ENCODE measurements at places on chromosomes 5 and 9. TPM values are rescaled to one million over a fixed set of nuclear protein-coding genes. Genes with fewer than 3 reads are reported as not detected.

- no peaks in the 10 kb centered on the region for H3K27me3 ChIP-seq
- H3K27ac ChIP-seq = peak overlapping the region; percentile 100
- peak overlapping the region; percentile 95 for H3K4me3 ChIP-seq
- no peak for DNase-seq
Observed at GRCh38 chr5:138544181-138545134, 1.4 kb upstream of the ETF1 start.

- no peak overlapping the region for H3K4me3 ChIP-seq
- DNase-seq = no peak
- H3K36me3 ChIP-seq = no peaks in the 10 kb centered on the region
- no peaks in the 10 kb centered on the region for H3K4me1 ChIP-seq
- H3K27ac ChIP-seq = no peak overlapping the region
- H3K27me3 ChIP-seq = no peaks in the 10 kb centered on the region
Observed at GRCh38 chr5:172411484-172412072, 42.7 kb downstream of the SH3PXD2B start.

DNA sequence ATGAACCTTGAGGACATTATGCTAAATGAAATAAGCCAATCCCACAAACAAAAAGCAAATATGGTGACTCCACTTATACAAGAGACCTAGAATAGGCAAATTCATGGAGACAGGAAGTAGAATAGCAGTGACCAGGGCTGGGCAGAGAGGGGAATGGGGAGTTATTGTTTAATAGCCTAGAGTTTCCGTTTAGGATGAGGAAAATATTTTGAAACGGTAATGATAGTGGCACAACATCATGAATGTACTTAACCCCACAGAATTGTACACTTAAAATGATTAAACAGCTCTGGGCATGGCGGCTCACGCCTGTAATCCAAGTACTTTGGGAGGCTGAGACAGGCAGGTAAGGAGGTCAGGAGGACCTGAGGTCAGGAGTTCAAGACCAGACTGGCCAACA, 65.8 kb downstream of the NSUN2 start:
- DNase-seq = no peak
- no peaks in the 10 kb centered on the region for H3K36me3 ChIP-seq

- peak overlapping the region; percentile 96 for H3K27ac ChIP-seq
- H3K27me3 ChIP-seq = no peaks in the 10 kb centered on the region
- peak overlapping the region; percentile 79 for H3K4me3 ChIP-seq
- no peaks in the 10 kb centered on the region for H3K36me3 ChIP-seq
Observed at GRCh38 chr5:76546497-76547102, 76.6 kb downstream of the F2RL2 start.

GRCh38 chr5:174535669-174536068, 188.7 kb upstream of the MSX2 start:
- no peak overlapping the region for H3K4me3 ChIP-seq
- no peaks in the 10 kb centered on the region for H3K27me3 ChIP-seq
- H3K27ac ChIP-seq = no peak overlapping the region
- no peak for DNase-seq

DNA sequence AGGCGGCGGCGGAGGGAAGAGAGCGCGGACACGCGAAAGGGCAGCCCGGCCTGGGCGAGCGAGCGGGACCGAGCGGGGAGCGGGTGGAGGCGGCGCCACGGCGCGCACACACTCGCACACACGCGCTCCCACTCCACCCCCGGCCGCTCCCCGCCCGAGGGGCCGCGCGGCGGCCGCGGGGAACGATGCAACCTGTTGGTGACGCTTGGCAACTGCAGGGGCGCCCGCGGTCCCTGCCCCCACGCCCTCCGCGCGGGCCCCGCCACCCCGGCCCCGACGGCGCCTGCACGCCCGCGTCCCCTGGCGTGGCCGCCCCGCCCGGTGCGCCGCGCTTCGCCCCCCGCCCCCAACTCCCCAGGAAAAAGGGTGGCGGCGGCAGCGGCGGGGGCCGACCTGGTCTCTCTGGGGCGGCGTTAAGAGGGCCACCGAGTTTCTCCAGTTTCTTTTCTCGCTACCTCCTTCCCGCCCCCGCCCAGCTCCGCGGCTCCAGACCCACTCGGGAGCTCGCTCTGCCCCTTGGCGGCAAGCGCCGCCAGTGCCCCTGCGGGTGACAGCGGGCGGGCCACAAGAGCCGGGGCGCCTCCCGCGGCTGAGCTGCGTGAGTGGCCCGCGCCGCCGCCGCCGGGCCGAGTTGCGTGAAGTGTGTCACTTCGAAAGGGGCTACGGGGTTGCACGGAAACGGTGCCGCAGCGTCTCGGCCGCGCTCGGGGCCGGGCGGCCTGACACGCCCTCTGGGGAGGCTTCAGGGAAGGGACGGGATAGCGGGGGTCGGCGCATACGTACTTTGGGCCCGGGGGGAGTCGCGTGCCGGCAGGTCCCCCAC, at the start of gene NR3C1:
Gene NR3C1 (minus strand): TSS at position 94 of the 823 bp plus-strand sequence. CDS start 2,847 bp downstream, outside the sequence.
- peak within 1 kb of the TSS; percentile 95 for H3K27ac ChIP-seq
- no peaks in the 10 kb centered on the region for H3K27me3 ChIP-seq

- DNase-seq = no peak
- H3K27me3 ChIP-seq = peaks cover 15% of the 10 kb centered on the region
- no peak overlapping the region for H3K27ac ChIP-seq
Observed at GRCh38 chr9:121609822-121610637, 41.4 kb upstream of the DAB2IP start.

DNA sequence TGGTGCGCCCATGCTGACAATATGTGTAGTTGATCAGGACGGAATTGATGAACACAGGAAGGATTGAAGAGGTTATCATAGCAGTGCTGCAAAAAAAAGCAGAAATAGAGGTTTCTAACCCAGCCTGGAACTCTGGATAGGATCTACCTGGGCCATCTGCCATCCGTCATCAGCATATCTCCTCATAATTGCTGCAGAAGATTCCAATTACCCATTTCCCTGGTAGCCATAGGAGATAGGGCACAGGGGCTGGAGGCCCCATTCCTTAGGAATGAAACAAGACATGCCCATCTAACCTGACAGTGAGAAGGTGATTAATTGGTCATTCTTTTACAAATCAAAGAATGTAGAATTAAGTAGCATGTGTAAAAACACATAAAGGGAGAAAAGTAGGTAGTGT, 60.3 kb upstream of the TRIM32 start:
- no peak overlapping the region for H3K4me3 ChIP-seq
- H3K36me3 ChIP-seq = no peaks in the 10 kb centered on the region
- no peaks in the 10 kb centered on the region for H3K27me3 ChIP-seq
- H3K4me1 ChIP-seq = no peaks in the 10 kb centered on the region
- no peak for DNase-seq

DNA sequence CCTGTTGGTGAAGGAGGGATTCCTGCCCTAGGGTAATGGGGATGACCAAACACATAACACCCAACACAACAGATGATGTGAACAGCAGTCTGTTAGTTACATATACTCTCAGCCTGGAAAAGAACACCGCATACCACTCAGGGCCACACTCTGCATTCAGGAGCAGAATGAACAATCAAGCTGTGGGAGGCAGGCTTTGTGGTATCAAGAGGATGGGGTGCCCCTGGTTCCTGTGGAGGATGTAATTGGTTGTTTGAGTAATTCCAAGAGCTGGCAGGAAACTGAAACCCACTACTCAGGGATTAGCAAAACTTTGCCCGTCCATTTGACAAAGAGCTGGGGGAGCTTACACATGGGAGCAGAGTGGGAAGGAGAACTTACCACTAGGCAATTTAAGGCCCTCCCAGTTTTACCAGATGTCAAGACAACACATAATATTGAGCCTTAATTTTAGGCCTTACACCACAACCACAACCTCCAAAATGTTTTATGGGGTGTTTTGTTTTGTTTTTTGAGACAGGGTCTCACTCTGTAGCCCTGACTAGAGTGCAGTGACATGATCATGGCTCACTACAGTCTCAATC, 15.6 kb upstream of the PRKAA1 start:
- no peak for DNase-seq
- H3K27ac ChIP-seq = no peak overlapping the region
- no peaks in the 10 kb centered on the region for H3K36me3 ChIP-seq

- DNase-seq = no peak
- H3K36me3 ChIP-seq = no peaks in the 10 kb centered on the region
- H3K27ac ChIP-seq = no peak overlapping the region
- H3K27me3 ChIP-seq = peaks cover 2% of the 10 kb centered on the region
Observed at GRCh38 chr5:149481485-149481884, 69.8 kb downstream of the CSNK1A1 start.

DNA sequence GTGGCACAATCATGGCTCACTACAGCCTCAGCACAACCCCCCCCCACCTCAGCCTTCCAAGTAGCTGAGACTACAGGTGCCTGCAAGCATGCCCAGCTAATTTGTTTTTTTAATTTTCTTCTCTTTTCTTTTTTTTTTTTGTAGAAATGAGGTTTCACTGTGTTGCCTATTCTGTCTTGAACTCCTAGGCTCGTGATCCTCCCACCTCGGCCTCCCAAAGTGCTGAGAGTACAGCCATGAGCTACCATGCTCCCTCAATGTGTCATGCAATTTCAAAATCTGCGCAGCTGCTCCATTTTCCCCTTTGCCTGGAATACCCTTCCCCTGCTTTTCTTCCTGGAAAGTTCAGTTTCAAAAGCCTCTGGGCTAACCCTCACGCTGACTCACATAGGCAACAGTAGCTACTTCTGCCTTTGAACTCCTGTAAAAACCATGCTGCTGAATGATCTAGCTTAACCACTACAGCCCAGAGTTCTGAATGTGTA, 71.0 kb upstream of the IL7R start:
- no peak for DNase-seq
- no peak overlapping the region for H3K4me3 ChIP-seq
- no peak overlapping the region for H3K27ac ChIP-seq
- H3K27me3 ChIP-seq = no peaks in the 10 kb centered on the region
- no peaks in the 10 kb centered on the region for H3K36me3 ChIP-seq

DNA sequence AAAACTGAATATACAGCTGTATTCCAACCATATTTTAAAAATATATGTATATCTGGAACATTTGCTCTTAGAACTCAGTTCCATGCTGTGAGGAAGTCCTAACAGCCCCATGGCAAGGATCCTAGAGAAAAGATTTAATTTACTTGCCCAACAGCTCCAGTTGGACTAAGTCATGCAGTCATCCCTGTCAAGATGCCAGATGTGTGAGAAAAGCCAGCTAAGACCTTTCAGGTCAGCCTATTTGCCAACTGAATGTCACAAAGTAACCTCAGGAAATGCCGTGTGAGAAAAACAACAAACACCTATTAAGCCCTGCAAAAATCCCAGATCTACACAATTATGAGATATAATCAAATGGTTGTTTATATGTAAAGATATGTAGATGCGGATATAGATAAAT, 416.3 kb downstream of the NR2F1-AS1 start:
- no peak overlapping the region for H3K27ac ChIP-seq
- no peaks in the 10 kb centered on the region for H3K4me1 ChIP-seq
- no peaks in the 10 kb centered on the region for H3K27me3 ChIP-seq
- DNase-seq = no peak
- no peaks in the 10 kb centered on the region for H3K36me3 ChIP-seq

- no peak overlapping the region for H3K27ac ChIP-seq
- DNase-seq = no peak
- peaks cover 8% of the 10 kb centered on the region for H3K4me1 ChIP-seq
- H3K4me3 ChIP-seq = no peak overlapping the region
Observed at GRCh38 chr5:39080597-39081204, 6.5 kb upstream of the RICTOR start.

GRCh38 chr9:72577212-72577753, 55.9 kb downstream of the TMC1 start:
- peaks cover 5% of the 10 kb centered on the region for H3K4me1 ChIP-seq
- no peak overlapping the region for H3K27ac ChIP-seq
- H3K36me3 ChIP-seq = no peaks in the 10 kb centered on the region
- no peak for DNase-seq

DNA sequence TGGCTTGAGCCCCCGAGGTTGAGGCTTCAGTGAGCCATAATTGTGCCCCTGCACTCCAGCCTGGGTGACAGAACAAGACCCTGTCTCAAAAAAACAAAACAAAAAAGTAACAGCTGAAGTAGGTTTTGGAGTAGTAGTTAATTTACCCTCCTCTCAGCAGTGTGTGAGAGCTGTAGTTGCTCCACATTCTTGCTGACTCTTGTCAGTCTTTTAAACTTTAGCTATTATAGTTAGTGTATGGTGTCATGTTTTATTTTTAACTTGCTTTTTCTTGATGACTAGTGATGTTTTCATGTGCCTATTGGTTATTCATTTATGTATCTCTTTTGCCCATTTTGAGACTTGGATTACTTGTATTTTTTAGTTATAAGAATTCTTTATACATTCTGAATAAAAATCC, 52.9 kb upstream of the DHFR start:
- H3K27me3 ChIP-seq = no peaks in the 10 kb centered on the region
- DNase-seq = no peak
- peaks cover 13% of the 10 kb centered on the region for H3K36me3 ChIP-seq
- H3K4me3 ChIP-seq = no peak overlapping the region

DNA sequence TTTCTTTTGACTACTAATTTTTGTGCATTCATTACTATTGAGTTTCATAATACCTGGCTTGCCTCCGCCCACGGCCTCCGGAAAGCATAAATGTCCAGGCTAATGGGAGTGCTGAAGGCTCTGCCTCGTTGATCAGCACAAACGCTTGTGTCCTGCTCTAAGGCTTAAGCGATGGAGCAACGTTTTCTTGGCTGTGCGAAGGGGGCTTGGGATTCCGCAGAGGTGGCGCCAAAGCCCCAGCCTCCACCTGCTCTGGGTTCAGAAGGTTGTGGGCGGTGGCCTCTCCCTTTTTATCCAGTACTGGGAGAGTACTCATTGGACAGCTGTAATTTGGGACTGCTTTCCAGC, 19.7 kb downstream of the ANXA2R start:
- no peak for DNase-seq
- peak overlapping the region; percentile 97 for H3K4me3 ChIP-seq
- peak overlapping the region; percentile 96 for H3K27ac ChIP-seq
- H3K36me3 ChIP-seq = no peaks in the 10 kb centered on the region
- peaks cover 50% of the 10 kb centered on the region for H3K4me1 ChIP-seq
- H3K27me3 ChIP-seq = no peaks in the 10 kb centered on the region

GRCh38 chr5:157917899-157918809, 59.2 kb upstream of the CLINT1 start:
- peak overlapping the region; percentile 51 for H3K27ac ChIP-seq
- H3K36me3 ChIP-seq = no peaks in the 10 kb centered on the region
- H3K4me1 ChIP-seq = peaks cover 24% of the 10 kb centered on the region

- no peaks in the 10 kb centered on the region for H3K27me3 ChIP-seq
- H3K36me3 ChIP-seq = no peaks in the 10 kb centered on the region
- H3K4me1 ChIP-seq = peaks cover 43% of the 10 kb centered on the region
- peak overlapping the region; percentile 55 for H3K4me3 ChIP-seq
Observed at GRCh38 chr9:89606049-89606623, 1.3 kb downstream of the GADD45G start.

GRCh38 chr9:125462861-125463291, 201.2 kb downstream of the GAPVD1 start:
- no peaks in the 10 kb centered on the region for H3K4me1 ChIP-seq
- no peak overlapping the region for H3K4me3 ChIP-seq

DNA sequence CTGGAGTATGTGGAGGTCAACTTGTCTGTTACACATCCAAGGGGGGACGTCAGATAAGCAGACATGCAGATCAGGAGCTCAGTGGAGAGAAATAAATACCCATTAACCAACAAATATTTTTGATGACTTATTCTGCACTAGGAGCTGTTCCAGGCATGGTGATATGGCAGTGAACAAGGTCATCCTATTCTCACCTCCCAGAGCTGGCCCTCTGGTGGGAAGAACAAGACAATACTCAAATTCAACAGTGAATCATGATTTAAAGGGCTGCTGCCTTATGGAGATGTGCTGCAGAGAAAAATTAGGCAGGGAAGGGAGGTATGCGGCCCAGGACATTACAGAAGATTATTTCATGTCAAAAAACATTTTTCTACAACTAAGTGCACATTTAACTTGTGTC, 36.5 kb downstream of the SYK start:
- H3K27me3 ChIP-seq = no peaks in the 10 kb centered on the region
- H3K4me1 ChIP-seq = no peaks in the 10 kb centered on the region
- H3K27ac ChIP-seq = no peak overlapping the region
- no peaks in the 10 kb centered on the region for H3K36me3 ChIP-seq
- no peak for DNase-seq

The FAM219A gene
- total RNA-seq = 16.9 TPM

The KCNN2 gene
- not detected for total RNA-seq

The LSM11 gene
- total RNA-seq = 1.5 TPM

The ST8SIA4 gene
- total RNA-seq = 55.2 TPM

The LEAP2 gene
- 1.3 TPM for total RNA-seq

The EDIL3 gene
- total RNA-seq = not detected

Data from CD4-positive, CD25-positive, alpha-beta regulatory T cell (primary cell).